ENCODE measurements at places on chromosomes 2 and 18.

DNA sequence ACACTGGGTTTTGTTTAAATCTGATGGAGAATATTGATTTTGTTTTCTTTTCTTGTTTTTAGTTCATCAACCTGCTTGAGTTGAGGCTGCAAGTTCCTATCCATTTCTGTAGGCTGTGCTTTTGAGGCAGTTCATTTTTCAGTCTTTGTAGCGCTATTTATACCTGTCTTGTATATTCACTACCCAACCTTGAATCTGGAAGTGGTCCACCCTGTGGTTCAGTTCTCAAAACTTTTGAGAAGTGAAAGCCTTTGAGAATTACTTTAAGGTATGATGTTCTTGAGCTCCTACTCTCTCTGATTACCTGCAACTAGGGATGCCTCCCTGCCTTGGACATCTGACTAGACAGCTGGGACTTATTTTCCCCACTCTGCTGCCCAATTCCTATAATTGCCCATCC lies 53.5 kb upstream of the KCNE4 start:
- no peak for DNase-seq

DNA sequence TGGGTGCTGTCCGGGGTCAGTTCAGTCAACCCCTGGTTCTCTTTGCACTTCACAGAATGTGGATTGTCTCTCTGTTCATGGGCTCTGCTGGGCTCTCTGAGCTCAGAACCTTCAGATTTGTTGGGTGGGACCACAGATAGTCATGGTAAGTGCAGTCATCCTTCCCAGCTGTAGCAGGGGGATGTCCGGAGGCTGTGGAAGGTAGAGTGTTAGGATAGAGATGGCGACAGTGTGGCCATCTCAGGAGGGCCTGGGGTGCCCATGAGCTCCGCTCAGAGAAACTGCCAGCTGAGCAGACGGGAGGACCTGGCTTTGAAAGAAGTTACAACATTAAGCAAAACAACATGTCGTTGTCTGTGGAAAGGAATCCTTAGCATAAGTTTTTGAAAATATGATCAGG lies 149.8 kb downstream of the FAM210A start:
- DNase-seq = no peak

- DNase-seq = no peak
These were observed 350.7 kb upstream of the SYT4 start for GRCh38 chr18:43627848-43628530.

DNA sequence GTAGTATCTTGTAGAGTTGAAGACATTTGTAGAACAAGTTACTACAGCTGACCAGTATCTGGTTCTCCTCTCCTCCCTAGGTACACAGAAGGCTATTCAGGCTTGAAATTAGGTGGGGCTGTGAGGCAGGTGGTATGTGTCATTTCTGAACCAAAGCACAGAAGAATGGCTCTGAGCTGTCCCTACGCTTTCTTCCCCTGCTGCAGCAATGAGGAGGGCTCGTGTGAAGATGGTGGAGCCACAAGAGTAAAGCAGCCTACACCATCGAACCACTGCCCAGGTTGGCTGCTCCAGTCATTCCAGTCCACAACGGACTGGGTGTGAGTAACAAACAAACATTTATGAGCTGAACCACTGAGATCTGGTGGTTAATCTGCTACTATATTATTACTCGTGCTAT lies 148.9 kb downstream of the DTNB start:
- DNase-seq = no peak

DNA sequence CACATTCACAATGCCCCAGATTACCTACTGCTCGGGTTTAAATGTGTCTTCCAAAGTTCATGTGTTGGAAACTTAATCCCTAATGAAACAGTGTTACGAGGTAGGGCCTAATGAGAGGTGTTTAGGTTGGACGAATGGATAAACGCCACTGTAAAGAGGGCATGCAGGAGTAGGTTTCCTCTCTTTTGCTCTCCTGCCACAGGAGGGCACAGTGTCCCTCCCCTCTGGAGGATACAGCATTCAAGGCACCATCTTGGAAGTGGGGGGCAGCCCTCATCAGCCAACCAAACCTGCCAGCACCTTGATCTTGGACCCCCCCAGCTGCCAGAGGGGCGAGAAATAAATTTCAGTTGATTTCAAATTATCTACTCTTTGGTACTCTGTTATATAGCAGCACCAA lies 103.5 kb downstream of the TSHZ1 start:
- no peak for DNase-seq

DNA sequence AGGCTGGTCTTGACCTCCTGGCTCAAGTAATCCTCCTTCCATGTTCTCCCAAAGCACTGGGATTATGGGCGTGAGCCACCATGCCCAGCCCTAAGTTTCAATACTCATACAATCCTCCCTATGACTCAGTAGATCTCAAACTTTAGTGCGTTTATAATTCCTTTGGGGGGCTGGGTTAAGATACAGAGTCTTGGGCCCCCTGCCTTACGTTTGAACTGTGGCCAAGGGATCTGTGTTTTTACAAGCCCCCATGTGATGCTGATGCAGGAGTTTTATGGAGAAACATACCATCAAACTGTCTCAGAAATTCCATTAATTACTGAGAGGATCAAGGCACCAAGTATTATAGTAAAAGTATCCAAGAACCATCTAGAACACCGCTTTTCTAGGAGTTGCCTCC lies 38.2 kb upstream of the FAM136A start:
- no peak for DNase-seq

DNA sequence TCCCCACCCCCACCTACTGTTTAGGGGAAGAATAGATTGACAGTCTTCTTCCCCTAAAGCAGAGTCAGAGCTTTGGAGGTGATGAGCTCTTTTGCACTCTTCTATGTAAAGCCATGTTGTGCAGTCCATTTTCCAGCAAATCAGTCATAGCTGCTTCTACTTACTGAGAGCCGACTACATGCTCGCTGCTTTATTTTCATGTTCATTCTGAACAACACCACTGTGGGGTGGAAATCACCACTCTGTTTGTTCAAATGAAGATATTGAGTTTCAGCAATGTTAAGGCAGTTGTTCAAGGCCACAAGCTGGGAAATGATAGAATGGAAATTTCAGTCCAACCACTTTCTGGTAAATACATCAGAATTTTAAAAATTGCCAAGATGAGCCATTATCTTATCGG lies 88.3 kb downstream of the INSIG2 start:
- DNase-seq = no peak

DNA sequence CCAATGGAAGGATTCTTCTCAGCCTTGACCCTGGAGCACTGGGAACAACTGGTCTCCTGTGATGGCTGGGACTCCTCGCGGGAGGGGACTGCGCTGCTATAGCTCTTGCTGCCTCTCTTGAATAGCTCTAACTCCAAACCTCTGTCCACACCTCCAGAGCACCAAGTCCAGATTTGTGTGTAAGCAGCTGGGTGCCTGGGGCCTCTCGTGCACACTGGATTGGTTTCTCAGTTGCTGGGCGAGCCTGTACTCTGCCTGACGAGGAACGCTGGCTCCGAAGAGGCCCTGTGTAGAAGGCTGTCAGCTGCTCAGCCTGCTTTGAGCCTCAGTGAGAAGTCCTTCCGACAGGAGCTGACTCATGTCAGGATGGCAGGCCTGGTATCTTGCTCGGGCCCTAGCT lies 28.8 kb downstream of the LIPG start:
- DNase-seq = no peak

All from cerebellar cortex (tissue), 1 donor.